AG08395 (cell line): ENCODE measurements at places on chromosomes 4 and X.
A peak's percentile ranks its signal among the peaks of the same experiment; 100 is the strongest.

- peak; percentile 46 for DNase-seq
Observed at GRCh38 chrX:45806410-45807121, 605.9 kb upstream of the DIPK2B start.

DNA sequence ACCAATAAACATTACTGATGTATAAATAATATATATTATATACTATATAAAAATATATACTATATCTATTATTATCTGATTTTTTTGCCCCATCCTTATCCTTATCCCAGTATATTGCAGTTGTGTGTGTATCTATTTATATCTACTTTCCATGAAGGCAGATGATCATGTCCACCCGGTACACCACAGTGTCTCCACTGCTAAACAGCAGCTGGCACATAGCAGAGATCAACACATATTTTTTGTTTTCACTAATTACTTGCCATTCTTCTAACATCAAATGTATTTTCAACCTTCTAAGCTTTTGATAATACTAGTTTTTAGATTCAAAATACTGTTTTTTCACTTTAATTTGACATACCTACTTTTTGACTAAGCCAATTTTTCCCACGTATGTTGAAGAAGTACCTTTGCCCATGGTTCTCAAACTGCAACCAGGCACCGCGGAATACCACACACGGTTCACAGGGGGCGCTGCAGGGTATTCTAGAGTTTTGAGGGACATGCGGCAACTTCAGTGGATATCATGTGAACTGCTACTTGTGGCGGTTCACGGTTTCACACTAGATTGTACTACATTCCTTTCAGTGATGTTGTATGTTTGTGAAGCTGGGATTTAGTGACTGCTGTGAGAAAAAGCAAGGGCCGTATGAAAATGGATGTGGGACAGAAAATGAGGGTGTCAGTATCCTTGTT is 182.5 kb upstream of the NPY2R start:
- DNase-seq = no peak

GRCh38 chr4:6340446-6341015 is 70.9 kb downstream of the WFS1 start:
- DNase-seq = no peak

DNA sequence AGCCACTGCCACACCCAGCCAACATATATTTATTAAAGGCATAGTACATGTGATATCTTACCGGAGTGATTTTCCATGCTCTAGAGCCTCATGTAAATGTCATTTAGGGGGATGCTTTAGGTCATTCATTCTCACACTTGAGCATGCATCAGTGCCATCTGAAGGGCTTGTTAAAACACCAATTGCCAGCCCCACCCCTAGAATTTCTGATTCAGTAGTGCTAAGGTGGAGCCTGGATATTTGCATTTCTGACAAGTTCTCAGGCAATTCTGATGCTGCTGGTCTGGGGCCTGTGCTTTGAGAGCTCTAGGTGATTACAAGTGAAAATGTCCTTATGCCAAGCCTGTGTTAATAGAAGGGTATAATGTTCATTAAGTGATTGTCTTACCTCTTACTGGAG is 107.7 kb downstream of the PHEX start:
- no peak for DNase-seq

- no peak for DNase-seq
Observed at GRCh38 chr4:118760493-118760892, 75.3 kb downstream of the METTL14 start.

DNA sequence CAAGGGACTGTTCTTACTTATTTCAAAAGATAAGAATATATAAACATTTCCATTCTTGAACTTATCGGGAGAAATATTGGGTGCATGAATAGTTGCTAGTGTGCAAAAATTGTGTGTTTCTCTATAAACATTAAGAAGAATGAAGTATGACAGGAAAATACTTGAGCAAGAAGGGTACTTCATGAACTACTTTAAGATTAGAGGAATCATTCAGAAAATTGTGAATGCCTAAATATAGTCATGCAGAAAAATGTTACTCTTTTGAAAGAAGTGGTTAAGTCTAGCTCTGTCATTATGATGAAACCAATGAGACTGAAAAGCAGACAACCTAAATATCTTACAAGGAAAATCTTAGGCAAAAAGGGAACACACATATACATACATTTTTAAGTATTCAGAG is 207.8 kb upstream of the PCDH18 start:
- DNase-seq = no peak

GRCh38 chr4:187770345-187770744 is 225.2 kb upstream of the ZFP42 start:
- no peak for DNase-seq

- no peak for DNase-seq
Observed at GRCh38 chrX:46169808-46170207, 375.4 kb downstream of the ZNF674 start.

DNA sequence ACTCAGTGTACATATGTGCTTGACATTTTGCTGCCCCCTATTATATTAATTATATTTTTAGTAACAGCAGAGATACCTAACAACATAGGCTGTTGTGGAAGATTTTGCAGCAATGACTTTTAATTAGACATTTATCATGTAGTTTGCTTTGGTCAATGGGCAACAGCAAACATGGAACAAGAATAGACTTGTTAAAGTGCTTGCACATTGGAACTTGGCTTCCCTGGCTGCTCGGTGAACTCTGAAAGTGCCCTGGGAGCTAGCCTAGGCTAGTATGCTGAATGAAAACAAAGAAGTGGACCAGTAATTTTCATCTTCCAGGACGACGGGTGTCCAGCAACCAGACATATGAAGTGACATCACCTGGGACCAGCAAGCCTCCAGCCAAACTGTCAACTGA is 1157.1 kb downstream of the ARAP2 start:
- no peak for DNase-seq

GRCh38 chr4:94757192-94758140 is at the start of gene BMPR1B:
Gene BMPR1B, plus strand, starts transcription at chr4:94757955. Its CDS starts 346,470 bp downstream, at chr4:95104425.
- peak; percentile 47 for DNase-seq

DNA sequence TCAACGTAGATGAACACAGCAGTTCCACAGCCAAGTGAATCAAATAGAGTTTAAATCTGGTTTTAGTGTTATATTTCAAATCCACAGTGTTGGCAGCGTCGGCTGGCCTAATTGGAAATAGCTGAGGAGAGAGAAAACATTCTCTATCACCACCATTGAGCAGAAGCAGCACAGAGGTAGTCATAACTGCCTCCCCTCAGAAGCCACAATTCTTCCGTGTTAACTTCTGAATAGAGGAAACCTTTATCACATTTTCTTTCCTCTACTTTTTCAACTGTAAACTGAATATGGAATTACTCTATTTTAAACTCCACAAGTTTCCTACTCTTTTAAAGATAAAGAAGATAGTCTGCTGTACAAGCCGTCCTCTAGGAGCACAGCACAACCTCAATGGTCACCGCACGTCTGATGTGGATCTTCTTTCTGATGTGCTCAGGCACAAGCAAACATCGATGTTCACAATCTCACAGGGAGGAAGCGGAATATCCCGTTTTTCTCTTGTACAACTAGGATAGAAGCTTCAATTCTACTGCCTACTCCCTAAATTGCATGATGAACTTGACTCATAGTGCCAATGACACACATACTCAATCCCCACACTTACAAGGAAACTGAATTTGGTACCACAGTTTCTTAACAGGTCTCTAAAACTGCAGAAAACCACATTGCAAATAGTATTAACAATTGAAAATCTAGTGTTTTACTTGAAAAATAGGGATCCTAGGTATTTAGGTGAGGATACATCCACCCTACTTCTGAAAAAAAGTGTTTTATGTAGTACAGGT is 217.8 kb upstream of the ETNPPL start:
- no peak for DNase-seq

GRCh38 chr4:2900741-2901140 is 57.1 kb downstream of the ADD1 start:
- no peak for DNase-seq

- DNase-seq = no peak
Observed at GRCh38 chr4:40482985-40483647, 146.5 kb downstream of the RBM47 start.

- DNase-seq = no peak
Observed at GRCh38 chr4:139853309-139853708, 187.7 kb downstream of the MGST2 start.

- no peak for DNase-seq
Observed at GRCh38 chr4:132227151-132227856, 921.8 kb upstream of the PCDH10 start.

GRCh38 chr4:8405516-8405875 is 35.0 kb downstream of the ACOX3 start:
- DNase-seq = no peak

DNA sequence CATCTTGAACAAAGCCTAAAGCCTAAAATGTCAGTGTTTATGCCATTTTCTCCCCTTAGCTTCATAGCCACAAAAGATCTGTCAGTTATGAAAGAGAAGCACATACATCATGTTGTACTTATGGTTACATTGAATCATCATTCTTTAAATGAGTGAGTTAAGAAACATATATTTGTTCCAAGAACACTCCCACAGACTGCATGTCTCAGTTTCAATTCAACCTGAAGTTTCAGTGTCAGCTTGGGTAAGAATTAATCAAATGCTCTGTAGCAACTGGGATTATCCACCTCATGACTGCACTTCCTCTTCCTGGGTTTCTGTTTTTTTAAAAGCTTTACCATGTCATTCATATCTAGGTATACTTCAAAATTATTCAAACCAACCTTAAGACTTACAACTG is 3.9 kb upstream of the TMPRSS11B start:
- no peak for DNase-seq

DNA sequence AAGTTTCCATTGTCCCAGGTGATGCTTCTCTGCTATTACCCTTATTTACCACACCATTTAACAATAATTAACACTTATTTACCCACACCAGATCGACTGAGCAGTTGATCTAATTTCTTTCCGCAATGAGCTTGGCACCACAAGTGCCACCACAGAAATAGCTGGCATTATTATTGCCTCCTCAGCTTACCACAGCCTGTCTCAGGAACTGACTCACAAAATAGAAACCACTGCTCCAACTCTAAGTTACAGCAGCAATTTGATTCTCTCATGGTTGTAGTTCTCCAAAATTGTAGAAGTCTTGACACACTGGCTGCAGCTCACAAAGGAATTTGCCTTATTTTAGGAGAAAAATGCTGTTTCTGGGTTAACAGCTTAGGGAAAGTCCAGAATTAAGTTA is 22.5 kb downstream of the ZNF721 start:
- peak; percentile 8 for DNase-seq

- DNase-seq = peak; percentile 25
Observed at GRCh38 chrX:45900766-45901615, 644.2 kb downstream of the ZNF674 start.

GRCh38 chr4:88143504-88143903 is 14.9 kb downstream of the ABCG2 start:
- DNase-seq = peak; percentile 45

- DNase-seq = peak; percentile 88
Observed at GRCh38 chr4:86927843-86928395, 6.9 kb upstream of the AFF1 start.

DNA sequence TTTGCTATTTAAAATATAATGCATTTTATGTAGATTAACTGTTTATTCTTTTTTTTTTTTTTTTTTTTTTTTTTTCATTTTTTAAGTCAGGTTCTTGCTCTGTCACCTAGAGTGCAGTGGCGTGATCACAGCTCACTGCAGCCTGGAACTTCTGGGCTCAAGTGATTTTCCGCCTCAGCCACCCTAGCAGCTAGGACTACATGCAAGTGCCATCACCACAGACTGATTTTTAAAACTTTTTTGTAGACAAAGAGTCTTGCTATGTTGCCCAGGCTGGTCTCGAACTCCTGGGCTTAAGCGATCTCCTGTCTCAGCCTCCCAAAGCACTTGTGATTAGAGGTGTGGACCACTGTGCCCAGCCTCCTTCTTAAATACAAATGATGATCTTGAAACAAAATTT is 159.9 kb downstream of the CAMK2D start:
- DNase-seq = no peak

- no peak for DNase-seq
Observed at GRCh38 chrX:66815227-66815626, 176.3 kb upstream of the EDA2R start.

- DNase-seq = no peak
Observed at GRCh38 chrX:25198253-25198652, 182.5 kb upstream of the ARX start.

- no peak for DNase-seq
Observed at GRCh38 chr4:145779319-145779801, 99.4 kb downstream of the C4orf51 start.

- DNase-seq = no peak
Observed at GRCh38 chr4:133802359-133803140, 399.0 kb downstream of the PABPC4L start.
